ENCODE measurements at places on chromosomes 7 and 10.
A peak's percentile ranks its signal among the peaks of the same experiment; 100 is the strongest.

DNA sequence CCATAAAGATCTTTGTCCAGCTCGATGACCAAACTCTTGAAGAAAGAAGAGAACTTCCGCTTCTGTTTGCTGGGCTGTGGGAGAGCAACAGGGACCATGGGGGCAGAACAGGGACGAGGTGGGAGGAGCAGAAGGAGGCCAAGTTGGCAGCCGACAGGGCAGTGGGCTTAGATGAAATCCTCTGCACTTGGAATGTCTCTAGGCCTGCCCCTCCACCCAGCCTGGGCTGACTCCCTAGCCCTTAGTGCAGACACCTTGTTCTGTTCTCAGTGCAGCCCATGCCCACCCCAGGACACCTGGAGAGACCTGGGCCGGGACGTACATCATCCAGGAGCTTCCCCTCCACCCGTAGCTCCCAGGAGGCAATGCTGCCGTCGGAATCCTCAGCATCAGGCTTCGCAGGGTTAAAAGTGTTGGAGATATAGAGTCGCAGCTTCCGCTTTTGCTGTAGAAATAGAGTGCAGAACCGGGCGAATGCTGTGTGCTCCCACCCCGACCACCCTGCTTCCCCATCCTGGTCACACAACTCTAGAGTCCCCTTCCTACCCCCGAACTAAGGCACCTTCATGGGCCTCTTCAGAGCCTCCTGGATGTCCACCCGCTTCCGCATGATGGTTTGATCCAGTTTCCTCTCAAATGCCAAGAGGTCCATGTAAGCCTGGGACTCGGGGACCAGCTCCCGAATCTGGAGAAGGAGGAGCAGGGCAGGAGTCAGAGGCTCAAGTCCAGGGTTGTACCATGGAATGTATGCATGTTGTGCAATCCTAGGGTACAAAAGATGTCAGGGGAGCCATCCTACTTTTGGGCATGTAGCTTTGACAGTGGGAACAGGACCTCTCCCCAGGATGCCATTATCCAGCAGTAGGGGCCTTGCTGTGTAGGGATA, 6.1 kb downstream of the SMARCD3 start:
- DNase-seq: no peak

GRCh38 chr10:70255329-70256299, 22.4 kb upstream of the PPA1 start:
- peak; percentile 86 for DNase-seq

DNA sequence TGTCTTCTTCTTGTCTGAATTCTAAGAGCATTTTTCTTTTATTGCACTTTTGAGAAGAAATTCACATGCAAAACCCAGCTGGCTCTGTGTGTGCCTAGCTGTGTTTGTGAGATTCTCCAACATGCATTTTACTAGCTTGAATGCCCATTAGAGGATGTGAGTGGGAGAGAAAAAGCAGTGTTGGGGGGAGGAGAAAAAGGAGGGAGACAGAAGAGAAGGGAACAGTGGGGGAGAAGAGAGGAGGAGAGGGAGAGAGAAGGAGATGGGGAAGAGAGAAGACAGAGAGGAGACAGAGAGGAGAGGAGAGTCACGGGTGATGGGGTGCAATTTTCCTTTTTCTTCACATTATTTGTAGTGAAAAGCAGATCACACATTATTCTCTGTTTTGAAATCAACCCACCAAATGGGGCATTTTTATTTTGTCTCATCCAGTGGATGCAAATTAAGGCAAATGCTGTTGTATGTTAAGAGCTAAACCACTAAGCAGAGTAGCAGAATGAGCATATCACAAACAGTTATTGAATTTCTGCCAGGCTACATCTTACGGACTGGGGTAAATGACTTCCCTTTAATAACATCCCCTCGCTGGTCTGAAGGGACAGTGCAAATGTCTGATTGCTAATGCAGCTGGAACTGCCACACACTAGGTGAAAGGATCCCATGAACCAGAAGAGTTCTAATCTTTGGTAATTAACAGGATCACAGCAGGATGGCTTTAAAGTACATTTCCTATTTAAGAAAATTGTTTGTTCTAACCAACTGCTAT, 849 bp downstream of the LRRN3 start:
- DNase-seq: no peak

GRCh38 chr10:94878649-94879048, 59.8 kb upstream of the CYP2C9 start:
- no peak for DNase-seq

DNA sequence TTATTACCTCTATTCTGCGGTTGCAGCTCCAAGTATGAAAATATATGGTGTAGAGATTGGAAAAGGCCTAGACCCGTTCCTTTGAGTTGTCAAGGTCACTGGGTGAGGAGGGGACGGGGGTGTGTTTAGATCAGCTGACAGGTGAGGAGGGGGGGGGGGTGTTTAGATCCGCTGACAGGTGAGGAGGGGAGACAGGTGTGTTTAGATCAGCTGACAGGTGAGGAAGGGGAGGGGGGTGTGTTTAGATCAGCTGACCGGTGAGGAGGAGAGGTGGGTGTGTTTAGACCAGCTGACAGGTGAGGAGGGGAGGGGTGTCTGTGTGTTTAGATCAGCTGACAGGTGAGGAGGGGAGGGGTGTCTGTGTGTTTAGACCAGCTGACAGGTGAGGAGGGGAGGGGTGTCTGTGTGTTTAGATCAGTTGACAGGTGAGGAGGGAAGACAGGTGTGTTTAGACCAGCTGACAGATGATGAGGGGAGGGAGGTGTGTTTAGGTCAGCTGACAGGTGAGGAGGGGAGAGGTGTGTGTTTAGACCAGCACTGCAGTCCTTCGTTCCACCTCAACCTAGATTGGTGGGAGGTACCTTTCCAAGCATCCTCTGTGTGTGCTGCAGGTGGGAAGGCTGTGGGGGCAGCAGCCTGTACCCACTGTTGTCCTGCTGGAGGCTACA, 655.0 kb upstream of the ADARB2 start:
- DNase-seq: no peak

DNA sequence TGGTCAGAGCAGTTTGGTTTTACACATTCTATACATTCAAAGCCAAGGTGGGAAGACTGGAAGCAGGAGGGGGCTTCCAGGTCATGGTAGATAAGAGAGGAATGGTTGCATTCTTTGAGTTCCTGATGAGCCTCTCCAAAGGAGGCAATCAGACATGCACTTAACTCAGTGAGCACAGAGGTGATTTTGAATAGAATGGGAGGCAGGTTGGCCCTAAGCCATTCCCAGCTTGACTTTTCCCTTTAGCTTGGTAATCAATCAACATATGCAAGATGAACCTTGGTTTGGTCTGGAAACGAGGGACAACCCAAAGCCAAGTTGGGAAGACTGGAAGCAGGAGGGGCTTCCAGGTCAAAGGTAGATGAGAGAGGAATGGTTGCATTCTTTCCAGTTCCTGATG, 31.4 kb downstream of the TCERG1L start:
- DNase-seq: no peak

GRCh38 chr7:37068902-37069301, 344.6 kb upstream of the AOAH start:
- DNase-seq: no peak

DNA sequence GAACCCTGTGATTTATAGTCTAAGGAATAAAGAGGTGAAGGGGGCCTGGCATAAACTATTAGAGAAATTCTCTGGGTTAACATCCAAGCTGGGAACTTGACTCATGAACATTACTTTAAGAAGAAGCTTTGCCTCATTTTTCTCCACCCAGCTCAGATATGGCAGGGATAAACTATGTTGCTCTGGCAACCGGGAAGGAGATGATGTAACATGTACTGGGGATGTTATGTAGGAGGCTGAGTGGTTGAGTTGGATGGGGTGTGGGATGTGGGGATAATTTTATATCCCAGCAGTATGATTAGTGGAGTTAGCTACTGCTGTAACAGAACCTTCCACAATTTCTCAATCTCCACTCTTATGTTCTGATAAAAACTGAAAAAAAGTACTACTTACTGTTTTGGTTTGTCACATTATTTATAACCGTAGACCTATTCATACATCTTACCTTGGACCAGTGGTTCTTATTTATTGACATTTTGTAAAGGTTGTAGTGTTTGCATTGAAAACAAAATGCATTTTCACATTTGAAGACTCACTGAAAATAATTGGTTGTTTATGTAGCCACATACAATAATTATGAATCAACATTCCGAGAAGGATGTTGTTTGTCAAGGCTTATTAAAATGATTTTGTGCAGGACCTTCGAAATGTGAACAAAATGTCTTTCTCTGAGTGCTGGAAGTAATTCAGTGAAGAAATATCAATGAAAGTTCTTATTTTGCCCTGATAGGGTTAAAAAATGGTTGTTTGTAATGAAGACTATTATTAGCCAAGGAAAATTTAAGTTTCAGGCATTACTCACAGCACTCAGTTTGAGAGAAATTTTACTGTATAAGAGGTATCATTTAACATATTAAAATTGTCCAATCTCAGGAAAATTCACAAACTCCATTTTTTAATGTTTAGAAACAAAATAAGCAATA, 1.3 kb downstream of the OR2F2 start:
- no peak for DNase-seq

DNA sequence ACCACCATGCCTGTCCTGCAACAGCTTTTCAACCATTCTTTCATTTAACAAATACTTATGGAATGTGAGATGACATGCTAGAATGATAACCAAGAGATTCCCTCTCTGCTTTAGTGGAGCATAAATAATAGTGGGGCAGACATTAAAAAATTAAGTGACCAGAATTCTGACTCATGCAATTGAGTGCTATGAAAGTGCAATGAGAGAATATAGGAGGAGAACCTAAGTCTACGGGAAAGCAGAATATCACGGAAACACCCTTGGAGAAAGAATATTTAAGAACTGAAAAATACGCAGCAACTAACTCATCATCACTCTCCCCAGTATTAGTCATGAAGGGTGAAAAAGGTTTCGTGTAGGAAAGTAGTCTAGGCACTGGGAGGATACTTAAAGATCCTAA, 7.1 kb downstream of the KIF5B start:
- DNase-seq: no peak

DNA sequence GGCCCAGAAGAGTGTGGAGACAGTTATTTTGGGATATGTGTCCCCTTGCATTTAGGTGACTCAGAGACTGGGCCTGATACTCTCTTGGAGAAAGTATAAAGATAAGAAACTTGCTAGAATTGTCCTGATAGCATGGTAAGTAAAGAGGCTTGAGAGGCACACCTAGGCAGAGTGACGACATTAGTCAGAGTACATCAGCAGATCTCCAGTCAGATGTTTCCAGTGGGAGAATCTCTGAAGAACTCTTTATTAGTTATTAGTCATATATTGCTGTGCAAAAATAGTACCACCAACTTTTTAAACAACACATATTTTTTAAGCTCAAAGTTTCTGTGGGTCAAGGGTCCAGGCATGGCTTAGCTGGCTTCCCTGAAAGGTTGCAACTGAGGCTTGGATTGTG, 182.6 kb downstream of the NEBL start:
- no peak for DNase-seq

DNA sequence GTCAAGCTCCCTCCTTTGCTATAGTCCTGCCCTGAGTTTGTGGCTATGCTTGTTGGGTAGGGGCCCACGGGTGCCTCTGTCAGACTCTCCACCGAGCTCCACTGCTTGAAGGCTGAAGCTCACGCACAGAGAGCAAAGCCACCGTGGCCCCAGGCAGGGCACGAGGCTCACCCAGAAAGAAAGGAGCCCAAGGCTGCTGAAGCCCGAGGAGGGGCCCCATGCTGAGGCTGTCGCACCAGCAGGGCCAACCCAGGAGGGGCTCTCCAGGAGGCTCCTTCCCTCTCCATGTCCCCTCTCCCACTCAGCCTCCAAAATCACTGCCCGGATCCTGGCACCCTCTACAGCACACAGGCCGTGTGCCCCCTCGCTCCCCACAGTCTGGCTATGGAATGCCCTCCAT, 50.5 kb downstream of the YKT6 start:
- no peak for DNase-seq

- no peak for DNase-seq
Observed at GRCh38 chr7:47796347-47796746, 151.9 kb downstream of the PKD1L1 start.

DNA sequence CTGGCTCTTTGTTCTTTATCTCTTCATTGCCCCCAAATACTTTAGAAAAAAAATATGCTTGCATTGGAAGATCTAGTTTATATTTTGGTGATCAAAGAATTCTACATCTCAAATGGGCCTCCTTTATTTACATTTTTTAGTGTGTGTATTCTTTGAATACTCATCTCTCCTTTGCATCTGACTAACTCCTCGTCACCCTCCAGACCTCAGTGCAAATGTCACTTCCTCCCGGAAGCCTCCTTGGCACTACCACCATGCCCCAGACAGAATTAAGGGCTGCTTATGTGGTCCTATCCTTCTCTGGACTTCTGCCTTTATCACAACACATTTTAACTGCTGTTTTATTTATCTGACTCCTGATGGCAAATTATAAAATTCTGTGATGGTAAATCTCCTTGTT, 52.0 kb upstream of the PPP1R3C start:
- DNase-seq: no peak

- no peak for DNase-seq
Observed at GRCh38 chr10:103855852-103856796, 748 bp upstream of the SH3PXD2A start.

DNA sequence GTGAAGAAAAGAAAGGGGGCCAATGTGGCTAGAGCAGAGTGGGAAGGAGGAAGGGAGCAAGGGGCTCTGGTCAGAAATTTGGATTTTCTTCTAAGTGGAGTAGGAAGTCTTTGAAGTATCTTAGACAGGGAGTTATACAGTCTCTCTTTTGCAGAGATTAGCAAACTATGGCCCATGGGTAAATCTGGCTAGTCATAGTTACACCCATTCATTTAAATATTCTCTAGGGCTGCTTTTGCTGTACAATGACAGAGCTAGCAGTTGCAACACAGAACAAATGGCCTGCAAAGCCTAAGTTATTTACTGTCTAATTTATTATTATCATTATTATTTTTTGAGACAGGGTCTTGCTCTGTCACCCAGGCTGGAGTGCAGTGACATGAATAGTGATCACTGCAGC, 10.5 kb upstream of the LAMB4 start:
- DNase-seq: no peak

GRCh38 chr10:104492329-104492940, 138.8 kb downstream of the CFAP58 start:
- no peak for DNase-seq

DNA sequence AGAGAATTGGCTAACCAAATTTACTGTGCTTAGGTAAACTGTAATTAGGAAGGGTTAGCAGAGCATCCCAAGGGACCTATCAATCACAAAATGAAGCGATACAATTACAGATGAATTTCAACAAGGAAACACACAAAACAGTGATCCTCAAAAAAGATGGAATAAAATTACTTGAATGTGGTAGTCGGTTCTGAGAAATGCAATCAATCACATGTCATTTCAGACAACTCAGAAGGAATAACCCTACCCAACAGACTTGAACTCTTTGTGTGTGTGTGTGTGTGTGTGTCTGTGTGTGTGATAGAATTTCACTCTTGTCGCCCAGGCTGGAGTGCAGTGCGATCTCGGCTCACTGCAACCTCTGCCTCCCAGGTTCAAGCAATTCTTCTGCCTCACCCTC, 43.5 kb downstream of the ST8SIA6 start:
- DNase-seq: no peak

GRCh38 chr10:86734207-86734988, 22.0 kb upstream of the BMPR1A start:
- DNase-seq: no peak

DNA sequence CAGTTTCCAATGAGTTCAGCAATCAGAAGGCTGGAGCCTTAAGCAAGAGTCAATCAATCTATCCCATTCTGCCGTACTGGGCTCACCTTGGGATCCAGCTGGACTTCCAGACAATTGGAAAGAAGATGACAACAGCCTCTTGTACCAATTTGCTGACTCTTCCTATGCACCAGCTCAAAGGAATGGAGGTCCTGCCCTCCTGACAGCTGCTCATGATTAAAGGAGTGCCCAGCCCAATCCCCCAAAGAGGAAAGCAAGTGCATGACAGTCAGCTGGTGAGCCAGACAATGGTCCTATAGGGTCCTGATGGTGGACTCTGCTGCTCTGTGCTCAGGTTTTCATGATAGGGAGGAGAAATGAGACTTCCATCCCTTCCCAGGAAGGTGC, 25.1 kb downstream of the VSTM4 start:
- no peak for DNase-seq
